ENCODE measurements at places on chromosomes 3 and 15.
A peak's percentile ranks its signal among the peaks of the same experiment; 100 is the strongest.

GRCh38 chr3:45783667-45784066, 12.7 kb downstream of the SLC6A20 start:
- no peak for DNase-seq

DNA sequence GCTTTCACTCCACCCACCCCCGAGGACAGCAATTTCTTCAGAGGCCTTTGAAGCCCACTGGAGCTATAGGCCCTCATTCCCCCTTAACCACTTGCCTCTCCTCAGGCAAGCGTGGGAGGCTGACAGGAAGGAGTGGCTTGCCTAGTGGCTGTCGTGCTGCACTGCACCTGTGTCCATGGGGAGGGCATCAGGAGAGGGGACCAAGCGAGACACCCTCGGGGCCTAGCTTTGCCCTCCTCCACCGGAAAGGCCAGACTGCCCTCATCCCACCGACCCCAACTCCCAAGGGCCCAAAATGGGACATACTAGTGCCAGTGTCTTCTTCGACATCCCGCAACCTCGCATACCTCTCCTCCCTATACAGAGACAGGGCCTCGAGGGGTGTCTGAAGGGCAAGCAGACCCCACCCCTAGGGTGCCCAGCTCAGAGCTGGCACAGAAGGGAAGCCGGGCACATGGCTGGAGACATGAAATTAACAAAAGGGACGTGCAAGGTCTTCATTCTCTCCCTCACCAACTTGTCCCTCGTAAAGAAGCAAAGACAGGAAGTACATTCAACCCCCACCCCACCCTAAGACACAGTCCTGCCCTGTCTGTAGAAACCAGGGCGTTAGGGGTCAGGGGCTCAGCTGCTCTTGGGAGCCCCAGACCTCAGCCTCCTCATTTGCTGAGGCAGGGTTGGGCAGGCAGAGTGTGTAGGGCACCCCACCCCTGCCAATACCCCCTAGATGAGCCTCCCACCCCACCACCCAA, 24.3 kb downstream of the VIPR1 start:
- no peak for DNase-seq

DNA sequence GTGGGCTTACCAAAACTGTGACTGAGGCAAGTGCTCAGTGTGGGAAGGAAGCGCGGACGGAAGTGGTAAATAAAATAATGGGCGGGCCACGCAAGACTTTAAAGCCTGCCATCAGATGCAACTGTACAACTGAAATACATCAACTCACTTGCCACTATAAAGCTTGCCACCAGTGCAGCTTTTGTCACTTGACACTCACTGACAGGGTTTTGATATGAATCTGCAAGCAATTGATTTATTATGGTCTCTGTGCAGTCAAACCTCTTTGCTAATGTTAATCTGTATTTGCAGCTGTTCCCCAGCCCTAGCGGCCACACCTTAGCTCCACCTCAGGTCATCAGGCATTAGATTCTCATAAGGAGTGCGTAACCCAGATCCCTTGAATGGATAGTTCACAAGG, 2.3 kb upstream of the GFM1 start:
- no peak for DNase-seq

- DNase-seq: no peak
Observed at GRCh38 chr3:25586553-25586952, 78.2 kb downstream of the TOP2B start.

DNA sequence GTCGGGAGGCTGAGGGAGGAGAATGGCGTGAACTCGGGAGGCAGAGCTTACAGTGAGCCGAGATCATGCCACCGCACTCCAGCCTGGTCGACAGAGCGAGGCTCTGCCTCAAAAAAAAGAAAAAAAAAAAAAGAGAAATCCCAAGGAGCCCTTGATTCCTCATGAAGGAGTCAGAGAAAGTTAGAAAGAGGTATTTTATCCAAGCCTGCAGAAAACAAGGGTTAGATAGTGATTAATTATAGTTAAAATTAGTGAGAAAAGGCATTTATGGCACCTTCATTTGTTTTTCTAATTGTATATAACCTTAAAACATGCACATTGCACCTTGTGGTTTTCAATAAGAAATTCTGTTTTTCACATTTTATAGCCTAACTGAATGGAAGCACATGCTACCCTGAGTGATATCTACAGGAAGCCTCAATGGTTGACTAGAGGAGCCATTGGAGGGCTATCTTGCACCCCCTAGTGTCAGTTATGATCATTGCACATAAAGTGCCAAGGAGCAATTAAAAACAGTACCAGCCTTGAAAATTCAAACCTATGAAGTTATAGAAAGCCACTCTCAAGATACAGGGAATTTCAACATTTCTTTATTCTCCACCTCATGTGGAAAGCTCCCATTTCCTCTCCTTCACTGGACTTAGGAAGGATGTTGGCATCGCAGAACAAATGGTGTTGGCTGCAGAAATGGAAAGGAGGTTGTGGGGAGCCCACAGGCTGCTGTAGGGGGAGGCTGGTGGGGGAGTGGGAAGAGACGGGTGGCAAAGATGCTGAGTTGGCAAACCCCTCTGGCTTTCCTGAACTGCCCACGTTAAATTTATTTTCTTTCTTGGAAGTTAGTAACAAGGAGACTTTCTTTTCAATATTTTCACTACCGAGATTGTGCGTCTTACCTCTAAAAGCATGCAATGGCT, 48.5 kb downstream of the ITGA11 start:
- peak; percentile 89 for DNase-seq

GRCh38 chr3:79366414-79366813, 401.4 kb downstream of the ROBO1 start:
- no peak for DNase-seq

- DNase-seq: no peak
Observed at GRCh38 chr15:100612539-100612938, 10.2 kb downstream of the ASB7 start.

All from NAMALWA (cell line).